ENCODE measurements at places on chromosomes 3 and 15.

DNA sequence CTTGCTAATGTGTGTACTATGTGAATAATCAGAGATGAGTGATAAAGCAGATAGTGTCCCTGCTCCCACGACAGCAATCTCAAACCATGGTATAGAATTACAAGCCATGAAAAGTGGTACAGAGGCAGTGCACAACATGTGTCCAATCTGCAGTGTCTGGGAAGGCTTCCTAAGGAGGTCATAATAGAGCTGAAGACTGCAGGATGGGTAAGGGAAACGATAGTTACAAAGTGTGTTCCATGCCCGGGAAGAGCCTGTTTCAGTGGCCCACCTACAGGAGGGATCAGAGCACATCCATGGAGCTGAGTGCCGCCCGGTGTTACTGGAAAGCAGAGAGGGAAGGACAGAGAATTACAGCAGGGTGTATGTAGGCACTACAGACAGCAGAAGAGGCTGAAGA, 48.9 kb downstream of the PAK2 start:
- no peak for DNase-seq

- no peak for DNase-seq
Measured at GRCh38 chr3:40915346-40915865, 283.9 kb upstream of the CTNNB1 start.

DNA sequence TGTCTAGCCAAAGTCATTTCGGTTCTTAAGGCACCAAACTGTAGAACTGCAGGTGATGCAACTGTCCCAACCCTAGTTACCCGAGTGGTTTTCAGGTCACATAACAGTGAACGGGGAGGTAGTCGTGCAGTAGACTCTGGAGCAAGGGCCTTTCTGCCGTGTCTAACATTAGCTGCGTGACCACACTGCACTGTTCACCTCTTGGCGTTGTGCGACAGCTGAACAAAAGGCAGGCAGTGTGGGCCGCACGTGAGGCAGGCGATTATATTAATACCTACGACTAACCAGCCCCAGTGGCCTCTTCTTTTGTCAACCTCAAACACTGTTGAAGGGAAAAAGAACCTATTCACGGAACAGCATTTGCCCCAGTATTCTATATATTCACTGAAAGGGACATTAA, 2.8 kb downstream of the LRRN1 start:
- no peak for DNase-seq

- peak; percentile 67 for DNase-seq
Measured at GRCh38 chr3:177465257-177465642, 268.0 kb upstream of the TBL1XR1 start.

- no peak for DNase-seq
Measured at GRCh38 chr3:66819993-66820501, 178.1 kb upstream of the KBTBD8 start.

DNA sequence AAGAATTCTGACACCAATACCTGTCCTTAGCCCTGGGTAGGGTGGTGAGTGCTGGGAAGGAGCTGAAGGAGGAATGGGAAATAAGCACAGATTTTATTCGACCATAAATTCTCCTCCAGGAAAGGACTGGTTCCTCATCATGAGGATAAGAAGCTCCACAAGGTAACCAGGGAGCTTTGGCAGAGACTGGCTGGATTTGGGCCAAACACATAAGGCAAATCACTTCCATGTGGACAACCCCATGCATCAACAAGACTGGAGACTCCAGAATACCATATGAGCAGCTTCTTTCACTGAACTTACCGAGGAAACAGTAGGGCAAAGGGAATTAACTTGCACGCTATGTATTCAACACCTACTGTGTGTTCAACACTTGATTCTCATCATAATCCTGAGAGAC, 312.5 kb downstream of the NTRK3 start:
- peak; percentile 65 for DNase-seq

- no peak for DNase-seq
Measured at GRCh38 chr15:51765751-51766150, 14.4 kb downstream of the TMOD2 start.

DNA sequence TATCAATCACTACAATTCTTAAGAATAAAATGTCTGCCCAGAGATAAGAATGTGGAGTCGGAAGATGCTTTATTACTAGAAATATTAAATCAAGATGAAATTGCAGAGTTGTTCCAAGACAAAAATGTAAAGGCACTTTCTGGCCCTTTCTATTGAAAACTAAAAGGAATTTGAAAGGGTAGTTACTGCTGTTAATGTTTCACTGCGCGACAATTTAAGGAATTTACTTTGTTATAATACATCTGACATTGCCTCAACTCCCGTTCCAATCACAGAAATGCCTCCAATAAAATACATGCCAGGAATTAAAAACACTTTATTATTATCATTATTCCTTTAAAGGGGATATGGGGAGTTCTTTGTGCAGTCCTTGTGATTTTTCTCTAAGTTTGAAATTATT, 26.4 kb downstream of the RSL24D1 start:
- no peak for DNase-seq

- no peak for DNase-seq
Measured at GRCh38 chr3:178982137-178982536, 89.5 kb downstream of the ZMAT3 start.

- DNase-seq = no peak
Measured at GRCh38 chr15:63586790-63587189, 10.4 kb upstream of the FBXL22 start.

DNA sequence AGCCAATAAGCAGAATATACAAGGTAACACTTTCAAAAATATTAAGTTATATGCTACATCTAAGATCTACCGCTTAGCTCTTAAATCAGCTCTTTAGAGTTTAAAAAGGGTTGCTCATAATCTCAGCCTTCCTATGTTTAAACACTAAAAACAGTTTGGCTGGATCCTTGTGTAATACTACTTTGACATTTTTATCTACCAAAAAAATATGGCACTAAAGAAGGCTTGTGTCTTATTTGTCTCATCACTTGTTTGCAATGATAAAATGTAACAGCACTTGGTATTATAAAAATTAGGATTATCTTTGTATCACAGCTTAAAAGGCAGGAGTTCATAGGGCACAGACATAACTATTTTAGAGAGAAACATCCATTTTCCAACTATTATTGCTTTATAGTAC, 9.8 kb downstream of the ANKRD28 start:
- no peak for DNase-seq

- DNase-seq = peak; percentile 44
Measured at GRCh38 chr3:133124511-133124910, 86.3 kb downstream of the TMEM108 start.

GRCh38 chr15:74788683-74789151, 6.8 kb downstream of the CSK start:
- DNase-seq = no peak

DNA sequence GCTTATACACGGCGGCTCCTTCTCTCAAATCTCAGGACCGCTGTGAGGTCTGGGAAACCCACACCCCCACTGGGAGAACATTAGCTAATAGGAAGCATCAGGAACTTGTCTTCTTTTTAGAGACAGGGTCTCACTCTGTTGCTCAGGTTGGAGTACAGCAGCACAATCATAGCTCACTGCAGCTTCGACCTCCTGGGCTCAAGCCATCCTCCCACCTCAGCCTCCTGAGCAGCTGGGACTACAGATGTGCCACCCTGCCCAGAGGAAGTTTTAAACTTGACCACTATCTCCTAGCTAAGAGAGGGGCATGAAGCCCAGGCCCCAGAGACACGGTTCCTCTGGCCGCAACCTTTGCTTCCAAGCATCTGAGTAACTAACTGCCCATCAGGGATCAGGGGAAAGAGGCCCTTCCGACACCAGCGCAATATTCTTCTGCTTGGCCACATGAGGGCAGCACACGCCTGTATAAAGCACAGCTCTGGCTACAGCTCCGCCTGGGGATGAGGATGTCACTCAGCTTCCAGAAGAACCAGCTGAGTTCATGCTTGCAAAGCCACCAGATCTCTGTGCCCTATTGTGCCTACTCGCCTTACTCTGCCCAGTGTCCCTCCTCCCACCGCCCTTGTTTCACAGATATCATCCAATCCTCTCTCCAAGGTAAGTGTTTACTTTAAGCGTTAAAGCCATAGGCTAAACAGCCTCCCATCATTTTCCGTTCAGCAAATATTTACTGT, 57.6 kb upstream of the SLC6A11 start:
- DNase-seq = peak; percentile 55

DNA sequence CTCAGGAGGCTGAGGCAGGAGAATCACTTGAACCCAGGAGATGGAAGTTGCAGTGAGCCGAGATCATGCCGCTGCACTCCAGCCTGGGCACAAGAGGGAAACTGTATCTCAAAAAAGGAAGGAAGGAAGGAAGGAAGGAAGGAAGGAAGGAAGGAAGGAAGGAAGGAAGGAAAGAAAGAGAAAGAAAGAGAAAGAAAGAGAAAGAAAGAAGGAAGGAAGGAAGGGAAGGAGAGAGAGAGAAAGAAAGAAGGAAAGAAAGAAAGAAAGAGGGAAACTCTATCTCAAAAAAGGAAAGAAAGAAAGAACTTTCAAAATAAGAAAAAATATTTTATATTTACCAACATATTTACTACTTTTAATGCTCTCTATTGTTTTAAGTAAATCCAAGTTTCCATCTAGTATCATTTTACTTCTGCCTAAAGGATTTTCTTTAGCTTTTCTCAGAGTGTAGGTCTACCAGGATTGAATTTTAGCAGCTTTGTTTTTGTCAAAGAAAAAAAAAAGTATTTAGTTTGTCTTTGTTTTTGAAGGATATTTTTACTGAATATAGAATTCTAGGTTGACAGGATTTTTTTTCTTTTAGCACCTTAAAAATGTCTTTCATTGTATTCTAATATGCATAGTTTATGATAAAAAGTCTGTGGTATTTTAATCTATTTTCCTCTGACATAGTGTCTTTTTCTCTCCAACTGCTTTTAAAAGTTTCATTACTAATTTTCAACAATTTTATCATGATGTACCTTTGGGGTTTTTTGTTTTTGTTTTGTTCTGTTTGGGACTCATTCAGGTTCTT, 47.2 kb upstream of the CORO2B start:
- no peak for DNase-seq

GRCh38 chr15:65189102-65189740, 4.1 kb upstream of the CLPX start:
- peak; percentile 53 for DNase-seq

DNA sequence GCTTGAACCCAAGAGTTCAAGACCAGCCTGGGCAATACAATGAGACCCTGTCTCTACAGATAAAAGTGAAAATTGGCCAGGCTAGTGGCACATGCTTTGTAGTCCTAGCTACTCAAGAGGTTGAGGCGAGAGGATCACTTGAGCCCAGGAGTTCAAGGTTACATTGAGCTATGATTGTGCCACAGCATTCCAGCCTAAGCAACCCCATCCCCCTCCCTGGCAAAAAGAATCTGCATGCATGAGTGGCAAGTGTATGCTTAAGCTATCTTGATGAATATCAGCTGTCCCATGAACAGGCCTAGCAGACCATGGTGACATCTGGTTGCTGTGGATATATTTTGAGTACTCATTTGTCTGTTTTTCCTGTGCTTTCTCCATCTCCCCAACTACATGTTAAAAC, 4.7 kb downstream of the ATRIP start:
- no peak for DNase-seq

GRCh38 chr3:129812589-129812988, 80.9 kb downstream of the TMCC1 start:
- no peak for DNase-seq

DNA sequence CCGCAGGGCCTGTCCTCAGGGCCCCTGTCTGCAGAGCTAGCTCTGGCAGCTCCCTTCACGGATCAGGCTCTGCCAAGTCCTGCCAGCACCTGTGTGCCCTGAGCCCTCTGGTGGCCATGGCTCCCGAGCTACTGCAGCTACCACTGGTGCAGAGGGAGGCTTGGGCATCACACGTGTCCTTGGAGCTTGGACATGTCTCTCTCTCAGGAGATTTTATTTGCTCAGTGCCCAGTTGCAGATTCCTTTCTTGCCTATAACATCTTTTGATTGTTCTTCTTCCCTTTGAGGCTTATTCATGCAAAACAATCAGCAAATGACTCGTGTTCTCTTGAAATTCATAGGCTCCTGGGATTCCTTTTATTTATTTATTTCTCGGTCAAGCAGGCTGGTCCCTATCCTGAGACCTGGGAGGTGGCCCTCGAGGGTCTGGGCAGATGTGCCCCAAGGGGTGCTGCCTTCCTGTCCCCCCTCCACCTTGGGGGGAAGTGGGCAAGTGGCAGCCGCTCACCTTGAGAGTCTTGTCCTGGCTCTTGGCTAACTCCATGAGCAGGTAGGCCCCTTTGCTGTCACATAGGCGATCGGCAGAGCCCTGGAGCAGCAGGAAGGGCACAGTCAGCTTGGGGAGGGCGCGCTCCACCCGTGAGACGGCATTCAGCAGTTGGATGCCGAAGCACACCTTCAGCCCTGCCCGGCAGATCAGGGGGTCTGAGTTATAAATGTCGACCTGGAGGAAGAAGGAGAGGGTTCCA, 21.9 kb downstream of the ABTB1 start:
- DNase-seq = peak; percentile 34
